Activated naive CD8-positive, alpha-beta T cell treated with anti-CD3 and anti-CD28 coated beads, Interleukin-2, amount 10 ng/mL, durations not matched to agents 7 days and 5 days (primary cell): ENCODE measurements at places on chromosomes 2 and 18. TPM values are rescaled to one million over a fixed set of nuclear protein-coding genes. Genes with fewer than 3 reads are reported as not detected.

The KCNIP3 gene
- total RNA-seq: not detected

The GYPC gene
- total RNA-seq: 137 TPM

The SCN1A gene
- not detected for total RNA-seq

The IL36A gene
- total RNA-seq: not detected

DNA sequence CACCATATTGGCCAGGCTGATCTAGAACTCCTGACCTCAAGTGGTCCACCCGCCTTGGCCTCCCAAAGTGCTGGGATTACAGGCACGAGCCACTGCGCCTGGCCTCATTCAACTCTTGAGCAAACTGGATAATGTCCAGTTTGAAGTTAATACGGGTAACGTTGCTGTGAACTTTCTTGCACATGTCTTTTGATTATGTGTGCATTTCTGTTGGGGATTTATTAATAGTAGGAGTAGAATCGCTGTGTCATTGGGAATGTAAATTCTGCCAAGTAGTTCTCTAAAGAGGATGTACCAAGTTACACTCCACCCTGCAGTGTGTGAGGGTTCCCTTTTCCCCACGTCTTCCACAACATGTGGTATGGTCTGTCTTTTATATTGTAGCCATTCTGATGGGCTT, 6.2 kb downstream of the IMPA2 start:
- DNase-seq: no peak

GRCh38 chr2:5562426-5562825, 129.8 kb upstream of the SOX11 start:
- DNase-seq: no peak

DNA sequence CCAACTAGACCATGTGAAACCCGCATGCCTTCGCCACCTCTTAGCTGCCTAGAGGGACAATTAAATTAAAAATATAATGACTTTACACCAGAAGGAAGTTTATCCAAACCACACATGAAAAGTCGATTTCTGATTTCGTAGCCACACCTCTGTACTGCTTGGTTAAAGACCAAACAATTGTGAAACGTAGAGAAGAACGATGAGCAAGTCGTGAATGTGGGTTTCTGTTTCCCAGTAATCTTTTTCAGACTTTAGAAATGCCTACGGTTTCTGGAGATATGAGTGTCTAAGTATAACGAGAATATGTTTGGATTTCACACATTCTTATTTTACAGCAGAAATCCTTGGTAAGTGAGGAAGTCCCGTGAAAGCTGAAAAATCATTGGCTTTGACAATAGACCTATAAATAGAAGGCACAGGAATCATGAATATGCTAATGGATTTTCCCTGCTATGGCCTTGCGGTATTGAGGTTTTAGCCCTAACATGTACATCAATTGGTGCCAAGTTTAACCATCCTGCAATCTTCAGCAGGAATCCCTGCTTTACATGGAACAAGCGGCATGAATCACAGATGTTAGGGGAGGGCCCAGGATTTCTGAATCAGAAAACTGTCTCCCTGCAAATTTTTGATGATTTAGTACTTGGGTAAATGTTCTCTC, 105.6 kb downstream of the TTC32 start:
- DNase-seq: no peak

DNA sequence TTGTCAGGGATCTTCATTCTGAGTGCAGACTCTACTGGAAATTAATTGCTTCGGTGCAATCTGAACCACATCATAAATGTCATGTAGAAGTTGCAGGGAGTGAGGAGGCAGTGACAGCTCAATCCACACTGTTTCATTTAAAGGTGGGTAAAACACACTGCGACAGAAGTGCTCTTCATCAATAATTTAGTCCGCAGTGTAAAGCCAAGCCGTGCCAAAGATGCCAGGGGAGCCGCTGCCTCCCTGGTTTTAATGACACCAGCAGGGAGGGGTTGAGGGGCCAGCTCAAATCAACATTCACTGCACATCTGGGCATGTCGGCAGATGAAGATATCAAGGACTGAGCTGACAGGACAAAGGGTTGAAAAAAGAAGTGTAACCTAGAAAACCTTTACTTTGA, 305.7 kb upstream of the VRK2 start:
- no peak for DNase-seq

DNA sequence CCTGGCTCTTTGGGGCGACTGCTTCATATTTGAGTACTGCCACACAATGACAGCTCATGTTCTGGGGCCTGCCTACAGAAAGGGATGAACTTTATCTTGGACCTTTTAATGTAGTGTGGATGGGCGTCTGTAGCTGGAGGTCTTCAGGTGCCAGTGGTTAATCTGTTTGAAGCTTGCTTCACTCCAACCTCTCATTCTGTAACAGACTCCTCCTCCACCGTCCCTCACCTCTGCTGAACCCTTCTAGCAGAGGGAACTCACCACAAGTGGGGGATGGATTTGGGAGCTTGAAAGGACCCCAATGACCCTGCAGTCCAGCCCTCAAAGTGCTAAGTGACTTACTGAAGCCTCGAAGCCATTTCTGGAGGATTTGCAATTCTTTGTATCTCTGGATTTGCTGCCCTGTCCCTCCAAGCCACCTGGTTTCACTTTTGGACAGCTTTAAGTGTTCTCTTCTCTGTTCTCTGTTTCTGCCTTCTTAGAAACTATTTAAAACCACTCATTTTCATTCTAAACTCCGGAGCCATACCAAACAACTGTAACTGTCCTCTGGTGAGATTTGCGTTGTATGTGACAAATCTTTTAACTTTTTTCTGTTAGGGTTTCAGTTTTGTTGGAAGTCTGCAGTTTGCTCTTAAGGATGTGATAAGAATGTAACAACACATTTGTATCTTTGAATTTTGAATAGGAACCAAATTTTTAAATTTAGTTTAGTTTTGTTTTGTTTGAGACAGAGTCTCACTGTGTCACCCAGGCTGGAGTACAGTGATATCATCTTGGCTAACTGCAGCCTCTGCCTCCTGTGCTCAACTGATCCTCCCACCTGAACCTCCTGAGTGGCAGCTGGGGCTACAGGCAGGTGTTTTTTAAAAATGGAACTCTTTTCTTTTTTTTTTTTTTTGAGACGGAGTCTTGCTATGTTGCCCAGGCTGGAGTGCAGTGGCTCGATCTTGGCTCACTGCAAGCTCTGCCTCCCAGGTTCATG, 37.0 kb upstream of the CASP8 start:
- DNase-seq: no peak

- DNase-seq: no peak
These were observed 33.3 kb upstream of the TMEM87B start for GRCh38 chr2:112021781-112022231.

DNA sequence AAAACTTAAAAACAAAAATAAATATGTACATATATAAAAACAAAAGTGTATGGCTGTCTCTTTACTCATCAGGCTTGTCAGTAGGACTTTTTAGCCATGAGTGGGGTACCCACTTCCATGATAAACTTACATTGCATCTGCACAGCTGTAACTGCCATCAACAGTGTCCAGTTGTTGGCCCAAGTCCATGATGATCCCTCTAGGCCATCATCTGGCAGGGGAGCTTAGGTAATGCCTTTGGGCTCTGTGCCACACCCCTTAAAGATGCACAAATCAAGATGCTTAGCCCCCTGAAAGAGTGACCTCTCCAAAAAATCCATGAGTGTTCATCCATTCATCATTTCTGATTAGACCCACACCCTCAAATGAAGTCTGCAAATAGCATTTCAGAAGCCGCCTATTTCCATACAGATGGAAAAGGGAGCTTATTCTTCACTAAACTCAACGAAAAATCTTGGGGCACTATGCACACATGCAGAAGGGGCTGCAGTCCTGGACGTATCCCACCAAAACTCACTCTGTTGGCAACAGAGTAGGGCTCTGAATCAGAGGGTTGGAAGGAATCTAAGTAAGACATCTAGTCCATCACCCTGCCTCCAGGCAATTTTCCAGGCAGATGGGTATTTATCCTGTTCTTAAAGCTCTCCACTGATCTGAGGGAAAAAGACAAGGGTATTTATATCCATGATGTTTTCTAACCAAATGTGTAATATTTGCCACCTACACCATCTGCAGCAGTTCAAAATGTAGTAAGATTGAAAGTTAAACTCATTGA, 691.0 kb downstream of the ZEB2 start:
- DNase-seq: no peak

GRCh38 chr2:25430556-25430955, 88.8 kb upstream of the DNMT3A start:
- no peak for DNase-seq

- no peak for DNase-seq
These were observed 19.2 kb upstream of the XPO1 start for GRCh38 chr2:61557381-61557780.
